ENCODE measurements at places on chromosomes 12 and 14.

DNA sequence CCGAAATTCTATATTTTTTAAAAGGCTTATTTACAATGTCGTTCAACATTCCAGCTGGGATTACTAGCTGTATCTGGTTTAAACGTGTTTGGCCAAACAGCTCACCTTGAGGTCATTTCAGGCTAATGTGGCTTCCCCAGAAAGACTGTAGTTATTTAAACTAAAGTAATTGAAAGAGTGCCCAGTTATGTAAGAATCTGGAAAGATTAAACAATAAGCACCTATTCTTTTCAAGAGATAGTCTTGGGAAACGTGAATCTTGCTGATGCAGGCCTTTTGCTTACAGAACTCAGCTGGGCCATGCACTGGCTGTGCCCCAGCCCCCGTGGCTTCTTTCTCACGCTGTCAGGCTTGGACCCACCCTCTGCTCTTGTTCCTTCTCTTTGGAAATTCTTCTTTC is 24.4 kb downstream of the GLRX5 start:
- no peak for DNase-seq

DNA sequence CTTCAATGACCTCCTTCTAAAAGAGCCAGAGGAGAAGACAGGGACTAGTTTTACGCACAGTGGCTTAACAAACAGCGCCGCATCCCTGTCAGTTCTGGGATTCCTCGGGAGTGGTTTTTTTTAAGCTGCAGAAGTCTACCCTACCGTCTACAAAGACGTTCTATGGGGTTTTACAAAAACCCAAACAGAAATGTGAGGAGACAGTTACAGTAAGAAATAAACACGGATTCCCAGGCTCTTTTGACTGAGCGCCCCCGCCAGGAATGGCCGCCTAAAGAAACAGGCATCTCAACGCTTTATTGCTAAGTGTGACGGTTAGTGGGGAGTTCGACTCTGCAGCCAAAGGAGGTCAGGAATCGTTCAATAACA is 484 bp downstream of the ALKBH1 start:
- DNase-seq: no peak

DNA sequence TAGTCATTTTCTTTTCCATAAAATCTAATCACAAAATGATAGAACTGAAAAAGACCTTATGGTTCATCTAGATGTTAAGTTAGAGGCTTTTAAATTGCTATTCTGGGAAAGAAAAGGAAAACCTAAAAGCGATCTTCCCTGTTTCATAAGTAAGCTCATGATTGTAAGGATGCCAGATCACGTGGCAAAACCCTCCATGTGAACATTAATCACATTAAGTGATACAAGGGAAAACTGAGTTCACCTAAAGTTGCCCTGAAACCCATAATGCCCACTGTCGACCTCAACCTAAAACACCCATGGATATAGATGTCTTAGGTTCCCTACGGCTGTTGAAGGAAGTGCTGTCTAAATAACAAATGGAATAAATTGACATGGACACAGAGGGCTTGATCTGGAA is 3.0 kb upstream of the STXBP6 start:
- no peak for DNase-seq

GRCh38 chr14:85441909-85442643 is 87.9 kb upstream of the FLRT2 start:
- no peak for DNase-seq

DNA sequence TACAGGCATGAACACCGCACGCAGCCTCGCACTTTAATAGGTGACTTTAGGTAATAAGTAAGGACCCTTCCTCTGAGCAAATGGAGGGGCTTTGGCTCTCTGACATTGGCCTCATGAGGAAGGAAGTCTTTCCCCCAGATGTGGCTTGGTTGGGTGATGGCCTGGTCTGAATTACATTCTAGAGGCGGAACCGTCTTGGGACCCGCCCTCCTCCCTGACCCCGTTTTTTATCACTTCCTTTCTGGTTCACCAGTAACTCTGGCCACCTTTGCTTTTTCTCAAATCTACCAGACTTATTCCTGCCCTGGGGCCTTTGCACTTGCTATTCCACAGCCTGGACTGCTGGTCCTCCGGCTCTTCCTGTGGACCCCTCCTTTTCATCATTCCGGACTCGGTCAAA is 13.4 kb downstream of the ALDH2 start:
- no peak for DNase-seq

GRCh38 chr12:119679490-119679889 is 11.6 kb downstream of the PRKAB1 start:
- no peak for DNase-seq

GRCh38 chr12:95966287-95966870 is 23.2 kb downstream of the AMDHD1 start:
- DNase-seq: no peak

DNA sequence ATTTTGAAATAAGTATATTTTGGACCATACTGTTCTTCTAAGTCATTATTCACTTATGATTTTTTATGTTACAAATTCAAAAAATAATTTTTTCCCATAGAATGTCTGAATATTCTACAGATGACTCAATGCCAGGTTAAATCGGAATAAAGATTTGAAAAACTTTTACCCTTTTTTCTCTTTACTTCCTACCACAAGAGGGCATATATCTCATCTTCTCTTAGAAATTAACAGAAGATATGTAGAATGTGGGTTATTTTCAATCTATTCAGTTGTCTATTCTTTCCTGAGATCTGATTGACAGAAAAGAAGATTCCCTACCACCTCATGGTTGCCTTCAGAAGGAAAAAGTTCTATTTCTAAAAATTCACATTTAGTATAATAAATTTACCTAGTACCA is 53.0 kb upstream of the KITLG start:
- DNase-seq: no peak

DNA sequence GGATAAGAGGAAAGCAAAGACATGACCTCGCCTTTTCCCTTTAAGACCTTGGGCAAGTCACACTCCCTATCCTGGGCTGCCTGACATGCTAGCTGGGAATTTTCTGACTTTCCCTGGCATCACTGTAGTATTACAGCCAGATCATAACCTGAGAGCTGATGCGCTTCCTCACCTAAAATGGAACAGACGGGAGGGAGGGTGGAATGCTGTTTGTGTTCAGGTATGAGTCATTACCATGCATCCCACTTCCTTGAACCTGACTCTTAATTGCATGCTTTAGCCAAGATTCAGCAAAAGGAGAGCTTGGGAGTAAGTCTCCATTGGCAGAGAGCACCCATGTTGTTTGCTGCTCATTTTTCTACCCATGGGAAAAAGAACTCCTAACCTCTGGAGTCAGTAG is 156.5 kb downstream of the KCNK10 start:
- no peak for DNase-seq

GRCh38 chr14:98334186-98334585 is 937.8 kb downstream of the BCL11B start:
- no peak for DNase-seq

- peak; percentile 97 for DNase-seq
Measured at GRCh38 chr12:123131879-123132402, 18.9 kb downstream of the PITPNM2 start.

- no peak for DNase-seq
Measured at GRCh38 chr12:104969343-104969742, 11.3 kb upstream of the SLC41A2 start.

- no peak for DNase-seq
Measured at GRCh38 chr12:5884866-5885265, 60.2 kb downstream of the ANO2 start.

- no peak for DNase-seq
Measured at GRCh38 chr14:66403183-66403582, 83.0 kb upstream of the CCDC196 start.

DNA sequence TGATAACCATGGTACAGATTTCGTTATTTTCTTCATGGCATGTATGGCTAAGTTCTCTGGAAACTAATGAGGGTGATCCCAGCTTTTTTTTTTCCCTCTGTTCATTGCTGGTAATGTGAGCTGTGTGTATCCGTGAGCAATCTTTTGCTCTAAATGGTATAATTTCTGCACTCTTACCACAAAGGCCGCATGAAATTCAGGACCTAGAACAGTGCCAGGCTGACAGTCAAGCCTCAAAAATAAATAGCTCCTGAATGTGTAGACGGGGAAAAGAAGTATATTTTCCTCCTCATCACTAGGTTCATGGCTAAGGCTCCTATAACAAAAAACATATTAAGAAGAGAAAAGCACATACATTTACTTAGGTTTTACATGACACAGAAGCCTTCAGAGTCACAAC is 140.2 kb upstream of the RMST start:
- no peak for DNase-seq

DNA sequence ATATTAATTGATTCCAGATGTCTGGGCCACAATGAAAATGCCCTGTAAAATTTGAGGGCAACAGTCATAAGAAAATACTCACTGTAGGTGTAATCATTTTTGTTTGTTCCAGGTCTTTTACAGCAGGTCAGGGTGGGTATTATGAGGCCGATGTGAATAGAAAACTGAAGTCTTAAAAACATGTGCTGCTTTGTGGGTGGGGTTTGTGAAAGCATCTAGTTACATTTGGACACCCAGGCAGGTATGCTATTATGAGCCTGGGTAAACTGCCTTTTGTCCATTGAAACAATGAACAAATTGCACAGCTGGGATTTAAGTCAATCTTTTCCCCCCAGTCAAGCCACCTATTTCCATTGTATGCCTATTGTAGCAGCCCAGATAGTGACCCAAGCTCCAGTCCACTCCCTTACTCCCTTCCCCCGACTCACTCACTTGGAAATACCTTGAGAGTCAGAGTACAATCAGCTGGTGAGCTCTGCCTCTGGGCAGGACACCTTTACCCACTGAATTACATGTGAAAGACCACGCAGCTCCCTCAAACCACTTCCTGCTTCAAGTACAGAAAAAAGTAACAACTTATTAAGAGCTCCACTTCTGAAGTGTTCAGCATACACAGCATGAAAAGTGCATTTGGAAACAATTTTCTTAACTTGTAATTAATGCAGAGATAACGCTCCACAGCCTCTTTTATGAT is 1.8 kb downstream of the IGF1 start:
- DNase-seq: no peak

DNA sequence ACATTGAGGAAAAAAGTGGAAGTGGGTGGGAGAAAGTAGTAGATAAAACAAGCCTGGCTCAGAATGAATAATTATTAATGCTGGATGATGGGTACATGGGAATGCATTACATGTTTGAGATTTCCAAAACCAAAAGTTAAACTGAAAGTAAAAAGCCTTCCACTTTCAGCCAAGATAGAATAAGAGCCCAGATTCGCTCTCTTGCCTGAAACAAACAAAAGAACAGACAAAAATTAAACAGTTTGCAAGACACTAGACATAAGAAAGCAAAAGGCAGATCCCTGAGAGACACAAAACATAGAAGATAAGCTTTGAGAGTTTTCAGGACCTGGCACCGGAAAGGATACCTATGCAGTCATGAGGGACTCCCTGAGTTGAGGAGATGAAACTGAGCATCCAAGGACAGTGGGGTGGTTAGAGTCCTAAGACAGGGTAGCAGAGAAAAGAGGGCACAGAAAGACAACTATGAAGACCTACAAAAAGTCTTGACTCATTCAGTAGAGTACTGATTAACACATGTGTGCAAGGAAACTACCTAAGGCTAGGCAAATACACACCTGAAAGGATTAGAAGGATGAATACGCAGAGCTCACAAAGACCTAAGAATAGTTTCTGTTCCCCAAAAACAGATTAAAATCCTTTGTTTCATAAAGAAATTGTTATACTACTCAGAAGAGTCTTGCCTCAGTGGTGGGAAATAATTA is 54.1 kb downstream of the CEP83 start:
- DNase-seq: no peak

GRCh38 chr14:75214558-75214957 is 38.1 kb upstream of the TMED10 start:
- DNase-seq: no peak

DNA sequence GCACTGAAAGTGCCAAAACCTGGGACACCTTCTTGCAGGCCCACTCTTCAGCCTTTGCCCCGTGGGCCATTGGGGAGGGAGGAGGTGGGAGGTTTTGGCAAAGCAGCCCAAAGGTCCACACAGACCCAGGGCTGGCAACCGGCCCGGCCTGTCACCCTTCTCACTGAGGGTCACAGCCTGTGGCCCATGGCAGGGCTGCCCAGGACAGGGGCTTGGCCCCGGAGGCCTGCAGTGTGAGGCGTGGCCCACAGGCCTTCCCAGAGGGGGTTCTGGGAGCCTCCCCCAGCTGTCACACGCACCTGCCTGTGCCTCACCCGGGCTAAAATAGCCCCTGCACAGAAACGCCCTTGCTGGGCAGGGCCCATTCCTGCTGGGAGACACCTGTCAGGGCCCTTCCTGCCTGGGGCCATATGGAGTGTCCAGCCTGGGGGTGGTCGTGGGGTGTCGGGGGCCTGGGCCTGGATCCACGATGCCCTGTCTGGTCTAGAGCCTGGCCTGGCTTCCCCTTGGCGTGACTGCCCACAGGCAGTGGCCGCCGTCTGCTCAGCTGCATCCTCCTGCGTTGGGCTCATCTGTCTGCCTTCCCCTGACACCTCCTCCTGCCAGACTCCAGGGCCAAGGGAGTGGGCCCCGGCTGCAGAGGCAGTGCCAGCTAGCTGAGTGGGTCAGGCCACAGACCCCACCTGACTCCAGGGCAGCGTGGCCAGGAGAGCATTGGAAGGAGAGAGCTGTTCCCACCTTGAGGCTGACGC is 19.2 kb downstream of the PACS2 start:
- no peak for DNase-seq

DNA sequence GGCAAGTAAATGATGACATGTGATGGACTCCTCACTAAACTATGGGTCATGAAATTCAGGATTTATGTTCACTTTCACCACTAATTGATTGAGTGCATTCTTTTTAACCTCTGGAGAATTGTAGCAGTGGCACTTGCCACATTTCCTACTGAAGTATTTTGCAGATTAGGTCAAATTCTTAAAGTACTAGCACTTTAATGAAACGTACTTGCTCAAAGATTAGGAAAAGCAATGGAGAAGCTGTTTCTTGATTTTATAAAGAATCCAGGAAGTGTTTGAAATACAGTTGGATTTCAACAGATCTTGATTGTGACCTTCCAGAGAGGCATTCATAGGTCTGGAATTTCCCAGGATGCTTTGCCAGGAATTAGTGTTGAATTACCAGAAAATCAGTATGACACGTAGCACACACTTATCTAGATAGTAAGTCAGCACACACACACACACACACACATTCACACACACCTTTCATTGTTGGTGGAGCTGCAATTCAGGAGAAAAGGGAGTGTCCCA is 162.6 kb downstream of the MYRFL start:
- DNase-seq: no peak

DNA sequence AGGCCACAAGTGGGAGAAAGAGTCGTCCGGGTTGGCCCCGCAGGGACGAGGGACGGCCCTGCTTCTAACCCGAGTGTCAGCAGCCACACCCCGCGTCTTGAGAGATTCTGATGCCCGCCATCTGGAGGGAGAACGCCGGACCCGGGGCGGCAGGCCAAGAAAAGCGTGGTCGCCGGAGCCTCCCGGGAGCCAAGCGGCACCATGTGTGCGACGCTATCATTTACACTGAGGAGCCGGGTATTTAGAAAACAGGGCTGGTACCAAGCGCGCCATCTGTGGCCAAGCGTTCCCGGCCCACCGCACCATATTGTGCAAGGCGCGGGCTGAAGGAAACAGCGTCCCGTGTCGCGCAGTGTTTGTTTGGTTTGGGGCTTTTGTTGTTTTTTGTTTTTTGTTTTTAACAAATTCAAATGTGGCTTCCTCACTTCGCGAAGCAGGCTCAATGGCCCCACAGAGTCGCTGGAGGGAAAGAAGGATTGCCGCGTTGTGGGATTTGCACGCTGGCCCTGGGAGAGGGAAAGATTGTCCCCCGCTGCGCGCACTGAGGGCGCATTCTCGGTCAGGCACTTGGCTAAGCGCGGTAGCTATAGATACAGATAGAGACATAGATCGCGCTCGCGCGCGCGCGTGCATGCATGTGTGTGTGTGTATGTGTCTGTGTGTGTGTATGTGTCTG is 153.8 kb downstream of the BCL11B start:
- no peak for DNase-seq

- no peak for DNase-seq
Measured at GRCh38 chr12:47349137-47350061, 269.6 kb upstream of the AMIGO2 start.

- no peak for DNase-seq
Measured at GRCh38 chr14:68841016-68841809, 48.3 kb upstream of the ZFP36L1 start.
